ENCODE measurements at places on chromosomes 11 and 22.

DNA sequence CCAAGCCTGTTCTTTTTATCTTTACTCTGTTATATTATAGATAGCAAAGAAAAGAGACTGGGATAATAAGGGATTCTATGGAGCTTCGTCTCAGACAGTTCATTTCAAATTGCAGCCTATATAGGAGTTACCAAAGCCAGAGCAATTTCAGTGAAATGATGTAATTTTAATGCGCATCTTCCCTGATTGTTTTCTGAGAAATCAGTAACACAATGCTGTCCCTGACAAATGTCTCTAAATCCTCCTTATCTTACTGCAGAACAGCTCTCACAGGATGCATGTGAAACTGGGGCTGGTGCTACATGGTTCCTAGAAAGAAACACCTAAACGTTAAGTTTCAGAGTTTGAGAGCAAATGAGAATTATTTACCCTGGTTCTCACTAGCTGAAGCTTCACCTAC is 467.9 kb upstream of the ANO3 start:
- DNase-seq, result no peak

- DNase-seq, result no peak
Observed at GRCh38 chr11:46983598-46983997, 47.0 kb downstream of the CSTPP1 start.

DNA sequence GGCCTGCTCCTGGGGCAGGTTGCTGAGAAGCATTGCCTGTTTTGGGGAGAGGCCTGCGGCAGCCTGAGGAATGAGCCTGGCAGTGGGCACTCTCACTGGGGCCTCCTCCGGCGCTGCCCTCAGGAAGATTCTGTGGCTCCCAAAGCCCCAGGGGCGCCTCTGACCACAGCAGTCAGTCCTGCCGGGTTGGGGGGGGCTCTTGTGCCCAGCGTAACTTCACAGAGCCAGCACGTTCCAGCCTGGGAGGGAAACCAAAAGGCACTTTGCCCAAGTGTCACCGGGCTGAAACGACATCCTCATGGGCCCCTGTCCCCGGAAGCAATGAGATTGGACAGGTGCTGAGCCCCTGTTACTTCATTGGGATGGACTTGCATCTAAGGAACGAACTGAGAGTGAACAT is 4.3 kb upstream of the LRP5 start:
- no peak for DNase-seq

DNA sequence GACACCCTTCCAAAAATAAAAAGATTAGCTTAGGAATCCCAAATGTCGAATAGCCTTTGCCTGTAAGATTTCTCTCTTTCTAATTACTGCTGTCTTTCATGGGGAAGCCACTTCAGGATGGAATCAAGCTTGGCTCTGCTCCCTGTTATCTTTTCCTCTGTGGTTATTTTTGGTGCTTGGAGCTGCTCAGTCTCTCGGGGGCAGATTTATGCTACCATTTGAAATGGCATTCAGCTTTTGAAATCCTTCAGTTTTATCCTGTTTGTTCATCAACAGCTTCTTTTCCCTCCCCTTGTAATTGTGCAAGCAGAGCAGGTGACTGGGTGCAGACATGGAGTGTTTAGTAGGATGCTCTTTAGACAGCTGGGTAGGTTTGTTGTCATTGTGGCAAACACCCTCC is 111.0 kb downstream of the DBX1 start:
- DNase-seq, result no peak

- DNase-seq, result no peak
Observed at GRCh38 chr22:36540867-36541642, 12.1 kb upstream of the EIF3D start.

GRCh38 chr11:134678744-134679143 is 266.7 kb upstream of the B3GAT1 start:
- DNase-seq, result no peak

DNA sequence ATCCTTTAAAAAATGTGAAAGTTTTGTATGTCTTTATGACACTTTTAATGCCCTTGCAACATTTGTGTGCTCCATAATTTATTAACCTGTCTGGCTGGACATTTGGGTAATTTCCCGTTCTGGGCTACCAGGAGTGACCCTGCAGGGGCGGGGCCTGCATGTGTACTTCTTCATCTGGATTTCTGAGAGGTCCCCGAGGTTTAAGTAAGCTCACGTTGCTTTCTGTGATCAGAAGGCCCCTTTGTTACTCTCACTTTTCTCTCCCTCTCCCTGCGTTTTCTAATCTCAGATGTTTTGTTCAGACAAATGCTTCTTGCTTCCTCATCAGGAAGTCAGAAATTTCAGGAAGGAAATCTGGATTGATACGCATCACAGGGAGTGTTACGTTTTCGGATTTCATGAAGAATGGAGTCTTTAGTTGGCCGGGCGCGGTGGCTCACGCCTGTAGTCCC is 78.9 kb upstream of the CRYBB3 start:
- DNase-seq, result no peak

DNA sequence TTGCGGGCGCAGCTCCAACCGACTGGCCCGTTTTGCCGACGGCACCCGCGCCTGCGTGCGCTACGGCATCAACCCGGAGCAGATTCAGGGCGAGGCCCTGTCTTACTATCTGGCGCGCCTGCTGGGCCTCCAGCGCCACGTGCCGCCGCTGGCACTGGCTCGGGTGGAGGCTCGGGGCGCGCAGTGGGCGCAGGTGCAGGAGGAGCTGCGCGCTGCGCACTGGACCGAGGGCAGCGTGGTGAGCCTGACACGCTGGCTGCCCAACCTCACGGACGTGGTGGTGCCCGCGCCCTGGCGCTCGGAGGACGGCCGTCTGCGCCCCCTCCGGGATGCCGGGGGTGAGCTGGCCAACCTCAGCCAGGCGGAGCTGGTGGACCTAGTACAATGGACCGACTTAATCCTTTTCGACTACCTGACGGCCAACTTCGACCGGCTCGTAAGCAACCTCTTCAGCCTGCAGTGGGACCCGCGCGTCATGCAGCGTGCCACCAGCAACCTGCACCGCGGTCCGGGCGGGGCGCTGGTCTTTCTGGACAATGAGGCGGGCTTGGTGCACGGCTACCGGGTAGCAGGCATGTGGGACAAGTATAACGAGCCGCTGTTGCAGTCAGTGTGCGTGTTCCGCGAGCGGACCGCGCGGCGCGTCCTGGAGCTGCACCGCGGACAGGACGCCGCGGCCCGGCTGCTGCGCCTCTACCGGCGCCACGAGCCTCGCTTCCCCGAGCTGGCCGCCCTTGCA is 1.0 kb downstream of the FJX1 start:
- no peak for DNase-seq

DNA sequence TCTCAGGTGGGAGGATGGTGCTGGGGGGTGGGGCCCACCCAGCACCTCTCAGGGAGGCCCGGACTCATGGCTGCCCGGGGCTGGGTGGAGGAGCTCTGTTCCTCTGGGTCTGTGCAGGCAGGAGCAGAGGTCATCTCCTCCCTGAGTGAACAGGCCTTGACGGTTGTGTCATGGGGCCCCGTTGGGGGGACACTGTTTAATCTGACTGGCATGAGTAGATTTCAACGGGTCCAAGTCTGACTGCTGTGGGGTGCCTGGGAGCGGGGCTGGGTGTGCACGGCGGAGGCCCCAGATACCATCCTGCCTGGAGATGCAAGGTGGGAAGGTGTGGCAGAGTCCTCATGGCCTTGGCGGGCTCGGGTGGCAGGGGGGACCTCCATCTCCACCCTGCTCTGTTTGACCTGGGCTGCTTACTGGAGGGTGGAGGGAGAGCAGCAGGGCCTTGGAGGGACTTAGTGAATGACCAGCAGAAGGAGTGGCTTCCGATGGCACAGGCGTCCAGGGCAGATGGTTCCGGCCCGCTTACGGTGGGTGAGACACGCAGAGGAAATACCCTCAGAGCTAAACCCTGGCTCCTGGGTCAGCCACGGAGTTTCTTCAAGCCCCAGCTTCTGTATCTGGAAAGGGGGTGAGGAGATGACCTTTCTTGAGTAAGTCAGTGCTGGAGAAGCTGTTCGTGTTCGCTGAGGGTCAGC is 48.7 kb downstream of the SMIM38 start:
- DNase-seq, result no peak

DNA sequence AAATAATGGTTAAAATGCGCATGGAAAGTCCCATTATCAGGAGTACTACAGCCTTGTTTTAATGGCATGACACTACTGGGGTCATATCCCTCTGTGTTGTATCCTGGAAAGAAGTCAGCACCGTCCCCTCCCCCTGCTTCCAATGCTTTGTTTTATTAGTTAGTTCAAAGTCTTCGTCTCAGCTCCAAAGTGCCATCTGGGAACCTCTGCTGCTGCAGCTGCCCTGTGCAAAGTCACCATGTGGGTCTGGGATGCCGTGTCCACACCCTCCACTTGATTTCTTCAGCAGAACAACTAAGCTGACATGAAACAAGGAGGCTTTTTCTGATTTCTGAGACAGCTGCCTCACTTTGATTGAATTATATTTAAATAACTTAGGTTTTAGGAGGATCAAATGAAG is 29.5 kb upstream of the NCAM1 start:
- DNase-seq, result no peak

DNA sequence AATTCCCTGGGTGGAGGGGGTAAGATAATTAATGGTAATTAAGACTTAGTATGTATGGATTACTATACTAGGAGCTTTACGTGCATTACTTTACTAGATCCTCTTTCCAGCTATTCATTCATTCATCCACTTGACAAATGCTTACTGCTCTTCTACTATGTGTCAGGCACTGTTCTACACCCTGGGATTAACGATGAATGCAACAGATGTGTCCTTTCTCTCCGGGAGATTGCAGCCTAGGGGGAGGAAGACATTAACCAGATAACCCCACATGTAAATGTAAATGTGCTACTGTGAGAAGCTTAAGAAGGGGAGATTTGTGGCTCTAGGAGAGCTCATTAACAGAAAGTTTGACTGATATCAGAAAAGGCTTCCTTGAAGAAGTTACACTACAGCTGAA is 1.7 kb downstream of the ANKK1 start:
- no peak for DNase-seq

- no peak for DNase-seq
Observed at GRCh38 chr22:42724062-42724461, 3.4 kb upstream of the A4GALT start.

DNA sequence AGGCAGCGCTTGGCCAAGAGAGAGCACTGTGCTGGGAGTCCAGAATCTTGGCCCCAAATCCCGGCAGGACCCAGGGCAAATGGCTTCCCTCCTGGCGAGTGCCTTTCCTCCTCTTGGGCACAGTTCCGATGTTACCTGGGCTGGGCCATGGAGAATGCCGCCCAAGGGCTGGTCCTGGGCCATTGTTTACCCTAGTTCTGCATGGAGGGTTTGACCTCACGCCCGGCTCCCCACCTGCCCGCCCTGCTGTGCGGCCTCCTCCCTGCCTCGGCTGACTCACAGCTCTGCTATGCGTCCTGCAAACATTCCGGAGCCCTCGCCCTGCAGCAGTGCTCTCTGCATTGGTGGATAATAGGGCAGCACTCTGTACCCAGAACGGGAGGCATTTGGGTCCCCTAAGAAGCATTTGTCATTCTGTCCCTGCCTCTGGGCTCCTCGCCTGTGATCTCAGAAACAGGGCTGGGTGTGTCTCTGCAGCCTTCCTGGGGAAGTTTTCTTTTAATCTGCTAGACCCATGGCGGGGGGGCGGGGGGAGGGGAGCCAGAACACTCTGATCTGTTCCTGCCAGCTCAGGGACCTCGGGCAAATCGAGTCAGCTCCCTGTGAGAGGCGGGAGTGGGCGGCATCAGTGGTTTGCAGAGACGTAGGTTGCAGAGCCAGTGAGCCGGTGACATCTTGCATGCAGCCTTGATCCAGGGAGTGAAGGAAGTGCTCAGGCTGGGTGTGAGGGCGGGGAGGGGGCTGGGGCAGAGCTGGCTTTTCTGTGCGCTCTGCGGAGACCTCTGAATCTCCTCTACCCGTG is 32.9 kb upstream of the SMIM38 start:
- DNase-seq, result no peak

GRCh38 chr22:27131346-27131745 is 474.0 kb downstream of the MIAT start:
- DNase-seq, result no peak

DNA sequence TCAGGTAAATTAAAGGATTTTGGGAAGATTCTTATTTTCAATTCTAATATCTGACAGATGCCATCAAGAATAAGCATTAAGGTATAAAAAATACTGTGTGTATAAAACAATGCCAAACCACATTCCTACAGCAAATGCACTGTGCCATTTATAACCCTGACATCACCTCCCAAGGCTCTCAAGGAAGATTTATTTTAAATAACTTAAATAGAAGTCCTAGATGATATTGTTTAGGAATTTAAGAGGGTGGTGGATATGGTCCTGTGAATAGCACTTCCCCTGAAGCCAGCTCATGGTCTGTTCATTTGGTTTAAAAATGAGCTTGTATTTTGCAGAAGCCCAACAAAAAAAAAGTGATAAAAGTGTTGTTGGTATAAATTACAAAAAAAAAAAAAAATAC is 32.1 kb downstream of the PPIL2 start:
- DNase-seq, result no peak

GRCh38 chr11:117868815-117869561 is 7.5 kb downstream of the FXYD6 start:
- no peak for DNase-seq

DNA sequence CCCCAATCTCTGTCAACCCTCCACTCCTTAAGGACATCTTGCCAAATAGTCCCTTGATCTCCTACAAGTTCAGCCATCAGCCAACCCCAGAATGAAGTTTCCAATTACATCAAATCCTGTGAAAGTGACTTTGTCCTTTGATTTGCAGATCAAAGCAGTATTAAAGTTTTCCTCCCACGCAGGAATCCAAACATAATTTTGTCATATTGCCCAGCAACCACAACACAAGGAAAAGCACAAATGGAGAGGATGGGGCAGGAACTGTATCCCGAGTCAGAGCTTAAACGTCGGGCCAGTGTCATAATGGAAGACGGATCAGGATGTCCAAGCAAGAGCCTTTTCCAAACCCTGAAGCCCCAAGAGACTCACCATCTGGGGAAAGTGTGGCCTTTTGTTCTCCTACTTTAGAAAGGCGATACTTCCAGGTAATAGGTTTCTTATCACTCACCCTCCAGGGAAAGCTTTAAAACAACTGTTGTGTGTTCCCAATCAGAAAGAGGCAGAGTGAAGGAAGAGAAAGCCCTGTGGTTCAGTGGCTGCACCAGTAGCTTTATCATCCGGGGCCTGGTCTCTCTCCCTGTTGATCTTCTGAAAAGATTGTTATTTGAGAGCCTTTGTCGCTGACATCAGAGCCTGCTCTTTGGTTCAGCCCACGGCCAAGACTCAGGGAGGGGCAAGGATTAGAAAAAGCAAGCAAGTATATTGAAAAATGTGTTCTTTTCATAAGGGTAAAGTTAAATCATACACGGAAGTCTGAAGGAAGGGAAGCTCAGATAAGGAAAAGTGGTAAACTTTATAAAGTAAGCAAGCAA is 41.7 kb downstream of the EXPH5 start:
- DNase-seq, result no peak
